ENCODE measurements at places on chromosomes 2 and 18. TPM values are rescaled to one million over a fixed set of nuclear protein-coding genes. Genes with fewer than 3 reads are reported as not detected.

Gene LYPD6B
- not detected for total RNA-seq

Gene AQP4
- 0.84 TPM for total RNA-seq

Gene ERFE
- total RNA-seq, result not detected

Gene SERPINB7
- total RNA-seq, result not detected

Gene PER2
- total RNA-seq, result 11.0 TPM

Gene TDRD15
- not detected for total RNA-seq

Gene LAMA3
- 11.9 TPM for total RNA-seq

Gene WBP1
- 56.4 TPM for total RNA-seq

Gene TMEM200C
- 0.33 TPM for total RNA-seq

Gene RSAD2
- 4.7 TPM for total RNA-seq

Gene HOXD12
- total RNA-seq, result not detected

DNA sequence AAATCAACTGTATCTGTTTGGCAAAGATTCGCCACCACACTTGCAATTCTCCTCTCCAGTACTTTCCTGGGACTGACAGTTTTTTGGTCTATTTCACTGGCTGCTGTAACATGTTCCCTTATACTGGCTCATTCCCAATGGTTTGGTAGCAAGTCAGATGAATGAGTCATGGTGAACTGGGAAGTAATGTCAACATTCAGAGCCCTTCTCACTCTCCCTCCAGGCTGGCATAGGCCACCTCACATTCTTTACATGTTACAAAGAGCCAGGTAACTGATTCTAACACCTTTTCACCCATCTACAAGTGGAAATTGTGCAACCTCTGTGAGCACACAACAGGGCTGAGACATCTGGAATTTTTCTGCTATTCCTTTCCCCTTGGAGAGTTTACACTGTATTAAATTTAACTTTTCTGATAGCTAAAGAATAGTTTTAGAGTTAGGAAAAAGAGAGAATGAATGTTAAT is 111.3 kb upstream of the TLK1 start:
- no peaks in the 10 kb centered on the region for H3K36me3 ChIP-seq
- H3K27me3 ChIP-seq, result no peaks in the 10 kb centered on the region

GRCh38 chr18:42883169-42883568 is 232.3 kb downstream of the RIT2 start:
- H3K27ac ChIP-seq, result no peak overlapping the region
- no peaks in the 10 kb centered on the region for H3K4me1 ChIP-seq
- no peak for DNase-seq
- no peak overlapping the region for H3K4me3 ChIP-seq
- no peaks in the 10 kb centered on the region for H3K36me3 ChIP-seq
- no peaks in the 10 kb centered on the region for H3K27me3 ChIP-seq

DNA sequence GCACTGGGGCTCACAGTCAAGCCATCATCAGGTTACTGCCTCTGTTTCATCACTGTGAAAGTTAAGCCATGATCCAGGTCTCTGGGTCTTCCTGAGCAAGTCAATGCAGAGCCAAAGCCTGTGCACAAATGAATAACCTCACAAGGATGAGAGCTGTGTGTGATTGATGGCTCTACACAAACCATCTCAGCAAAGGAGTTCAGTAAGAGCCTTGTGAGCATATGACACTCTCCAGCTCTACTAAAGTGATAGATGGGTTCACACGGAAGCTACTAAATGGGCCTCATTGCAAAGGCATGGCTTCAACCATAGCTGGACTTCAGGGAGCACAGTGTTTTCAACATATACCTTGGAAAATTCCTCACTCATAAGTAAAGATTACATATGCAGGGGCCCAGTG is 101.5 kb downstream of the AFF3 start:
- no peaks in the 10 kb centered on the region for H3K4me1 ChIP-seq
- H3K4me3 ChIP-seq, result no peak overlapping the region
- DNase-seq, result no peak
- no peaks in the 10 kb centered on the region for H3K36me3 ChIP-seq

DNA sequence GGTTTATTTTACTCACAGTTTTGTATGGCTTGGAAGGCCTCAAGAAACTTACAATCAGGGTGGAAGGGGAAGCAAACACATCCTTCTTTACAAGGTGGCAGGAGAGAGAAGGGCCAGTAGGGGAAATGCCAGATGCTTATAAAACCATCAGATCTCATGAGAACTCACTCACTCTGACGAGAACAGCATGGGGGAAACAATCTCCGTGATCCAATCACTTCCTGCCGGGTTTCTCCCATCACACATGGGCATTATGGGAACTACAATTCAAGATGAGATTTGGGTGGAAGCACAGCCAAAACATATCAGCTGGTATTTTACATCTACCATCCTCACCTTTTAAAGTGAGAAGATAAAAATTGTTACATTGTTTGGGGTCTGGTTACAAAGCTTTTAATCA is 427.9 kb upstream of the CDH7 start:
- H3K4me3 ChIP-seq, result no peak overlapping the region
- DNase-seq, result no peak
- H3K27ac ChIP-seq, result no peak overlapping the region
- no peaks in the 10 kb centered on the region for H3K4me1 ChIP-seq

- no peaks in the 10 kb centered on the region for H3K27me3 ChIP-seq
- no peak overlapping the region for H3K4me3 ChIP-seq
- H3K27ac ChIP-seq, result no peak overlapping the region
- DNase-seq, result no peak
These were observed 4.8 kb downstream of the SPAG16 start for GRCh38 chr2:213288913-213289700.

- no peak overlapping the region for H3K4me3 ChIP-seq
- no peaks in the 10 kb centered on the region for H3K36me3 ChIP-seq
- no peak overlapping the region for H3K27ac ChIP-seq
These were observed 14.6 kb downstream of the NMUR1 start for GRCh38 chr2:231515603-231516002.

DNA sequence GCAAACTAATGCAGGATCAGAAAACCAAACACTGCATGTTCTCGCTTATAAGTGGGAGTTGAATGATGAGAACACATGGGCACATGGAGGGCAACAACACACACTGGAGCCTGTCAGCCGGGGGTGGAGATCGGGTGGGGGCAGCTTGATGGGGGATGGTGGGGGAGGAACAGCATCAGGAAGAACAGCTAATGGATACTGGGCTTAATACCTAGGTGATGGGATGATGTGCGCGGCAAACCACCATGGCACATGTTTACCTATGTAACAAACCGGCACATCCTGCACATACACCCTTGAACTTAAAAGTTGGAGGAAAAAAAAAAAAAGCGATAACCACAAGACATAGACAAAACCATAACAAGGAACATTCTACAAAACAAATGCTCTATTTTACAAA is 10.4 kb downstream of the CHMP3 start:
- peaks cover 16% of the 10 kb centered on the region for H3K36me3 ChIP-seq
- H3K27me3 ChIP-seq, result no peaks in the 10 kb centered on the region
- no peak for DNase-seq
- H3K27ac ChIP-seq, result peak overlapping the region; percentile 69

DNA sequence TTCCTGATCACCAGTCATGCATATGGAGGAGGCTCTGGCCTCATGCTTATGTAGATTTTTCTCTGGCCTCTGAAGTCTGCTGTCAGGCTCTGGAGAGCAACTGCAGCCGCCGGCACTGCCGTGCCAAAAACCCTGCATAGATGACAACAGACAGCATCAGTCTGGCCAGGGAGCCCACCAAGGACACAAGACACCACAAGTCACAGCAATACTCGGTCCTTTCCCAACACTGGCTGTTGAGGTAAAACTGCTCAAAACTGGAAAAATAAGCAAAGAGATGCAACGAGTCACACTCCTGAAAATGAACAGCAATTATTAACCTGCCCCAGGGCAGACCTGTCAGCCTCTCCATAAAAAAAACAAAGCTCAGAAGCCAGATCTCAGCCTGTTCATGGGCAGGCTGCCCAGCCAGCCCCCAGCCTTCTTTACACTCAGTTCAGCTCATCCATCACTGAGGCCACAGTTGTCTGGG is 186.0 kb upstream of the RAB6C start:
- H3K4me1 ChIP-seq, result no peaks in the 10 kb centered on the region
- no peak overlapping the region for H3K4me3 ChIP-seq
- no peak overlapping the region for H3K27ac ChIP-seq
- no peaks in the 10 kb centered on the region for H3K27me3 ChIP-seq
- no peaks in the 10 kb centered on the region for H3K36me3 ChIP-seq

- peaks cover 56% of the 10 kb centered on the region for H3K4me1 ChIP-seq
- H3K4me3 ChIP-seq, result no peak overlapping the region
- H3K27me3 ChIP-seq, result no peaks in the 10 kb centered on the region
- no peaks in the 10 kb centered on the region for H3K36me3 ChIP-seq
- H3K27ac ChIP-seq, result peak overlapping the region; percentile 97
- DNase-seq, result no peak
These were observed 7.4 kb downstream of the RHOB start for GRCh38 chr2:20454036-20454981.

- DNase-seq, result no peak
- H3K4me1 ChIP-seq, result peaks cover 10% of the 10 kb centered on the region
- H3K27me3 ChIP-seq, result no peaks in the 10 kb centered on the region
- H3K36me3 ChIP-seq, result no peaks in the 10 kb centered on the region
- no peak overlapping the region for H3K27ac ChIP-seq
These were observed 95.1 kb upstream of the NT5C1B start for GRCh38 chr2:18684206-18685038.

- H3K4me1 ChIP-seq, result peaks cover 54% of the 10 kb centered on the region
- no peaks in the 10 kb centered on the region for H3K27me3 ChIP-seq
- peak overlapping the region; percentile 5 for H3K27ac ChIP-seq
- DNase-seq, result no peak
- no peak overlapping the region for H3K4me3 ChIP-seq
These were observed 4.9 kb downstream of the TANC1 start for GRCh38 chr2:158973116-158973956.

GRCh38 chr18:69870736-69871135 is 76.9 kb downstream of the CD226 start:
- H3K27me3 ChIP-seq, result no peaks in the 10 kb centered on the region
- H3K27ac ChIP-seq, result no peak overlapping the region
- DNase-seq, result no peak
- H3K4me1 ChIP-seq, result no peaks in the 10 kb centered on the region
- H3K4me3 ChIP-seq, result no peak overlapping the region

- no peak overlapping the region for H3K4me3 ChIP-seq
- no peaks in the 10 kb centered on the region for H3K27me3 ChIP-seq
- H3K4me1 ChIP-seq, result no peaks in the 10 kb centered on the region
- no peak for DNase-seq
- no peak overlapping the region for H3K27ac ChIP-seq
These were observed 114.1 kb upstream of the MYCN start for GRCh38 chr2:15826273-15826717.

GRCh38 chr2:207332480-207333212 is 166.9 kb upstream of the KLF7 start:
- H3K27ac ChIP-seq, result no peak overlapping the region
- H3K36me3 ChIP-seq, result no peaks in the 10 kb centered on the region

DNA sequence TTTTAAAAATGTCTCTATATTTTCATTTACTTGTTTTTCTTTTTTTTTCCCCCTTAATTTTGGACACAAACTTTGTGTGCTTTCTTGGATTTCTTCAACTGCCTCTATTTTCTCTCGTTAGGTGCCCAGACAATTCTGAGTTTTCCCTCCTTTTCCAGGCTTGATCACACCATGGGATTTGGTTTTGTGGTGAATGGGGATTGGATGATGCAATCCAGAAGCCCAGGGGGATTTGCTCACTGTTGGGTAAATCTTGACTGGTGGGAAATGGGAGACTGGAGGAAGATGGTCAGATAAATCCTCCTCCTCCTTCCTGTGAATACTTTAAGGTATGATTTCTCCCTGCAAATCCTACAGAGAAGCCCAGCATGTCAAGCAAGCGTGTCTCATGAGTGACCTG is 19.5 kb upstream of the PAX8 start:
- no peak overlapping the region for H3K4me3 ChIP-seq
- no peaks in the 10 kb centered on the region for H3K27me3 ChIP-seq
- no peak for DNase-seq
- H3K4me1 ChIP-seq, result no peaks in the 10 kb centered on the region
- no peaks in the 10 kb centered on the region for H3K36me3 ChIP-seq
- H3K27ac ChIP-seq, result no peak overlapping the region

DNA sequence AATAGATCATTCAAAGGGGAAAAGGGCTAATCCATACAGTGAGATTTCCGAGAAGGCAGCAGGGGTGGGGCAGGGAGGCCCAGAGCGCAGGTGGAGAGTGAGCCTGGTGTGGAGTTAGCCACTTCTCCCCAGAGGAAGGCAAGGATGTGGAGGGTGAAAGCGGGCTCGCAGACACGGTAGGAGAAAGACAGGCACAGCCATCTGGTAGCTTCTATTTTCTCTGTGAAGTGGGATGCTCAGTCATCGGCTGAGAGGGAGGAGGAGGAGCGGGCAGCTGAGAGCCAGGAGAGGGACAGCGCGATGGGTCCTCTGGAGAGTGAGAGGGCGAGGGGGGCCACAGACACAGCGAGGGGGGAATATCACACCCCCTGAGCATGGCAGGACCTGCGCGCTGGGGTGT is 153.3 kb upstream of the NDUFV2 start:
- H3K27me3 ChIP-seq, result no peaks in the 10 kb centered on the region
- H3K36me3 ChIP-seq, result no peaks in the 10 kb centered on the region
- H3K27ac ChIP-seq, result peak overlapping the region; percentile 89
- peaks cover 3% of the 10 kb centered on the region for H3K4me1 ChIP-seq

DNA sequence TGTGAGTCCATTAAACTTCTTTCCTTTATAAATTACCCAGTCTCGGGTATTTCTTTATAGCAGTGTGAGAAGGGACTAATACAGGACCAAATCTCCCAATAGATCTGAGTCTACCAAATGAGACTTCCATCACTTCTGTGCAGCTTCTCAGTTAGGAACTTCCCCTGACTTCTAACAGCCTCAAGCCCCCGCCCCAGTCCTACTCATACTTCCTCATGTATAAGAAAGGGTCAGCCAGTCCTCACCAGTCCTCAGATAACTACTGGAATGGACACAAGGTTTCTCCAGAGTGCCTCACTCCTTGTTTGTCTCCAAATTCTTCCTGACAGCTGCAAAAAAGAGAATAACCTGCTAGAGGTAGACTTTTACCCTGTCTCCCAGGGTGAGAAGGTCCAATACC is 19.5 kb downstream of the TTC32 start:
- peak; percentile 62 for DNase-seq
- H3K4me1 ChIP-seq, result no peaks in the 10 kb centered on the region
- no peaks in the 10 kb centered on the region for H3K36me3 ChIP-seq
- H3K4me3 ChIP-seq, result no peak overlapping the region
